ENCODE measurements at places on chromosomes 7 and 10. TPM values are rescaled to one million over a fixed set of nuclear protein-coding genes. Genes with fewer than 3 reads are reported as not detected.

Gene TFPI2
- 6.2 TPM for polyA plus RNA-seq

Gene CYP26C1
- 0.06 TPM for polyA plus RNA-seq

Gene FAM53B
- 31.2 TPM for polyA plus RNA-seq

Gene ZNF467
- polyA plus RNA-seq: 17.5 TPM

Gene SPDYE1
- polyA plus RNA-seq: 4.1 TPM

Gene EN2
- polyA plus RNA-seq: 0.06 TPM

Gene SEPTIN7
- polyA plus RNA-seq: 600 TPM

Gene ITGA8
- 5.2 TPM for polyA plus RNA-seq

- no peak for DNase-seq
These were observed 106.6 kb downstream of the ADAM22 start for GRCh38 chr7:88040694-88041093.

DNA sequence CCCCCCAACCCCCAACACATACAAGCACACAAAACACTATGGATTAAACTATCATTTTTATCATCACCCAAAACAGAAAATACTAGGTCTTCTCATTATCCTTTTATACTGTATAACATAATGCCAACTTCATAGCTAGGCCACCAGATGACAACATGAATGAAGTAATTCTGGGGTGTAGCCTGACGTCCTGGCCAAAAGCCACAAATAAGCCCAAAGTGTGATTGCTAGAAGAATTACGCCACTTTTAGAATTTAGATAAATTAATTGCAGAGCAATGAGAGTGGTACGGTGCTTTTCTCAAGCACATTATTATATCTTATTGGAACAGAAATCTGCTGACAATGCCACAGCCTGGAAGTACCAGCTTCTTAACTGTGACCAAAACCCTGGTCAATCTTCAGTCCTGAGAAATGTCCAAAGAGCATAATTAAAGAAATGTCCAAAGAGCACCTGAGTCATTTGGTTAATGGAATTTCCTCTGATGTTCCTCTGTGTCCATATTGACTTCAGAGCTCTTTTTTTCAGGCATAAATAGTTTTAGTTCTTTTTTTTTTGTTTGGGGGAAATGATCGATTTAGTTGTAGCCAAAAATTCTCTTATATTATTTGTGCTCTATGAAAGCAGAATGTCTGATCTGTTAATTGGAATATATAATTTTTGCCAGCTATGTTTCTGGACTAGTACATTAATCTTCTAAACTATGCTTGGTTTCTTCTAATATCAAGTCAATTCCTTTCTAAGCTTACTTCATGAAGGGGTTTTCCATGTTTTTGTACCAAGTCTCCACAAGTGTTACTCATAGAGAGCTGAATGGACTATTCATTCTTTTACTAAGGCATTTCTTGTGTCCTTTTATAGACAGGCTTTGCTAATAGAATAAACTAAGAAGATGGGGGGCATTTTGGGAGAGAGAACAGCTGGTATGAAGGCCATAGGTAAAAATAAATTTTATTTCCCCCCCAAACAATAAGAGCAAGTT is 233.4 kb upstream of the SLC26A5 start:
- DNase-seq: no peak

GRCh38 chr7:79504607-79505389 is 51.3 kb upstream of the MAGI2 start:
- no peak for DNase-seq

DNA sequence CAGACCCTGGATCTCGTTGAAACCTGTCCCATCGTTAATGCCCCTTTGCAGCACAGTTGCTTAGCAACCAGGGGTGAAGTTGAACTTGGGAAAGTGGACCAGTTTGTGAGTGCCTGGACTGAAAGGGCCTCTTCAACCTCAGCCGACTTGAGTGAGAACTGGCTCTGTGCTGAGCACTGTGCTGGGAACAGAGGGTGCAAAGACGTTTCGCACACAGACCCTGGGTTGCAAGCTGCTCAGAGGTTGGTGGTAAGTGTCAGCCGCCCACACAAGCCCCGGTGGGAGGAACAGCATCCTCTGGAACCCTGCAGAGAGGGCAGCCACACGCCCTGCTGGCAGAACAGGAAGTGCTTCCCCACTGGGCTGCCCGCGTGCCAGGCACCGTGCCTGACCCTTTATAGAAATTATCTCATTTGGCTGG is 89.2 kb downstream of the CARD11 start:
- no peak for DNase-seq

GRCh38 chr10:62856021-62856420 is 39.9 kb upstream of the EGR2 start:
- no peak for DNase-seq

DNA sequence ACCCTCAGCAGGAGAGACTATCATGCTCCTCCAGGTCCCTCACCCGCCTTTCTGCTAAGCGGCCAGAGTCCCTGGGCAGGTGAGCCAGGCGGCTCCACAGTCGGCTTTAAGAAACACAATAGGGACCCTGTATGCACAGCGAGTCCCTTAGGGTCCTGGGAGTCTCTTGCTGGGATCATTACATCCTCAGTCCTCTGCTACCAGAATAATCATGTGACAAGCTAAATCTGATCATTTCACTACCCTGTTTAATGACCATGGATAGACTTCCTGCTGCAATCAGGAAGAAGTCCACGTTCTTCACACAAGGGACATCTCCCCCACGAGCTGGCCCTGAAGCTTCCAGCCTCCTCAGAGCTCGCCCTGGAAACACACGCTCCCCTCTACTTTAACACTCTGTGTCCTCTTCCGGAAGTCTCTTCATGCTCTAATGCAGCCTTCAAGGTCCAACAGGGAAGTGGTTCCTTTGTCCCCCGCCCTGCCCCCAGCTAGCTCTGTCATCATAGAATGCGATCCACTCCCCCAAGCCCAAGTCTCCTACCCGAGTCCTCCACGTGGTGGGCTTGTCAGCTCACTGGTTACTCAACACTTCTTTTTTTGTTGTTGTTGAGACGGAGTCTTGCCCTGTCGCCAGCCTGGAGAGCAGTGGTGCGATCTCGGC is 101.5 kb downstream of the RNF216 start:
- DNase-seq: no peak

DNA sequence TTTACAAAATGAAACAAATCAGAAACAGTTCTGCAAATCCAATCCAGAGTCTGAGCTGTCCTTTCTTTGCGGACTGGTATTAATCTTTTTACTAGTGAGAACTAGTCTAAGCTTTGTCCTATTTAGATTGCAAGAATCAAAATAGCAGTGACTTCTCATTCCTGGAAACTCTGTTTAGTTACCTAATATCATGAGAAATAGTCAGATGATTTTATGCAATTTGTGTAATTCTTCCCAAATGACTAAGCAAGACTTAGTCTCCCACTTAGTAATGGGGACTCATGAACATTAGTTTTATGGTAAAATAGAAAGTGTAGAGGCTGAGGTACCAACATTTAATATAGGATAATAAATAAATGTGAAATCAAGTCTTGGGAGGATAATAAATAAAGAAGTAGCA is 341.3 kb downstream of the DNAJB9 start:
- no peak for DNase-seq

DNA sequence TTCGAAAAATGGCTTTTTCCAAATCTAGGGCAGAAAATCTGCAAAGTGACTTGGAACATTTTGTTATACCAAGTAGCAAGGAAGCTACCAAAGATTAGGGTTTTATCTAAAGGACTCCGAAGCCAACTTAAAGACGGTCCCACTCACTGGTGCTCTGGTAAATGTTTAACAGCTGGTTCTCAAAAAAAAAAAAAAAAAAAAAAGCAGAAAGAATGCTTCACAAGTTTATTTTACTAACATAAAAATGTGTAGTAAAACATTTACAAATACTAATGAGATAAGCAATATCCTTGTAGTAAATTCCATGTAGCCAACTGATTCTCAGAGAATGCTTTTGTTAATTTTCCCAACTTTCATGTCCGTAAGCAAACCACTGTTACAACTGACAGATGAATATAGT is 38.4 kb downstream of the TAF3 start:
- no peak for DNase-seq

- no peak for DNase-seq
These were observed 25.6 kb downstream of the TAS2R41 start for GRCh38 chr7:143503261-143503660.

DNA sequence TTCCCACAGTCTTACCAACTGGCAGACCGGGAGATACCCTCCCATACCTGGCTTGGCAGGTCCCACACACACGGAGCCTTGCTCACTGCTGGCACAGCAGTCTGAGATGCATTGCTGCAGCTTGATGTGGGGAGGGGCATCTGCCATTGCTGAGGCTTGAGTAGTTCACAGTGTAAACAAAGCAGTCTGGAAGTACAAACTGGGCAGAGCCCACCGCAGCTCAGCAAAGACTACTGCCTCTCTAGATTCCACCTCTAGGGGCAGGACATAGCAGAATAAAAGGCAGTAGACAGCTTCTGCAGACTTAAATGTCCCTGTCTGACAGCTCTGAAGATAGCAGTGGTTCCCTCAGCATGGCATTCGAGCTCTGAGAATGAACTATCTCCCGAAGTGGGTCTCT is 69.6 kb upstream of the RELN start:
- DNase-seq: no peak

DNA sequence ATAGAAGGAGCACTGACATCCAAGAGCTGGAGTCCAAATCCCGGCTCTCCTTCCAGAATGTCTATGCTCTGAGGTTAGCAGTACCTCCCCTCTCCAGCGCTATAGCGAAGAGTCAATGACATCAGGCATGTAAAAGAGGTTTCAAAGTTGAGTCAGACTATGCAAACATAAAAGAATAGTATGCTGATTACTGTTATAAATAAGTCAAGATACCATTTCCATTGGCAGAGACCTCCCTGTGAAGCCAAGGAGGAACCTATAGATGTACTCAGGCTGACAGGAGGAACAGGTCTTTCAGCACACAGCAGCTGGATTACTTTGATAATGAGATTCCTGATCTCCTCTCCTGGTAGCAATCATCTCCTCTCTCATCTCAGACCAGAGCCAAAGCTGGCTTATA is 103.9 kb upstream of the EFCAB10 start:
- no peak for DNase-seq

GRCh38 chr10:126373972-126374371 is 14.3 kb downstream of the ADAM12 start:
- no peak for DNase-seq

- no peak for DNase-seq
These were observed 907.8 kb downstream of the GATA3 start for GRCh38 chr10:8962249-8962648.

GRCh38 chr10:50607356-50607925 is 16.3 kb downstream of the SGMS1 start:
- DNase-seq: no peak

DNA sequence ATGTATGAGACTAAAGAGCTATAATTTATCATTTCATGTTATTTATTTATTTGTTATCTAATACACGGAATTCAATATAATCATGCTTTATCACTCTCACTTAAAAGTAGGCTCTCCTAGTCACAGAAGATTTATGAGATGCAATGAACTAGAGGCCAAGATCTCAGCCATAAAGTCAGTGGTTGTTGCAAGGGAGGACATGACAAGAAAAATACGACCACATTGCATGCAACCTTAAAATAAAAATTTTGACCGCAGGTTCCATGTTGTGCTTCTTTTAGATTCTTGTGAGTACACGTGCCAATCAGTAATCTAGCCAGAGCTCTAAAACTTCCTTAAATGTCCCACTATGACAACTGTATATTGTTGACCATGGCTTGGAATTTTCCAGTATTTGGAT is 75.9 kb upstream of the SP8 start:
- no peak for DNase-seq

DNA sequence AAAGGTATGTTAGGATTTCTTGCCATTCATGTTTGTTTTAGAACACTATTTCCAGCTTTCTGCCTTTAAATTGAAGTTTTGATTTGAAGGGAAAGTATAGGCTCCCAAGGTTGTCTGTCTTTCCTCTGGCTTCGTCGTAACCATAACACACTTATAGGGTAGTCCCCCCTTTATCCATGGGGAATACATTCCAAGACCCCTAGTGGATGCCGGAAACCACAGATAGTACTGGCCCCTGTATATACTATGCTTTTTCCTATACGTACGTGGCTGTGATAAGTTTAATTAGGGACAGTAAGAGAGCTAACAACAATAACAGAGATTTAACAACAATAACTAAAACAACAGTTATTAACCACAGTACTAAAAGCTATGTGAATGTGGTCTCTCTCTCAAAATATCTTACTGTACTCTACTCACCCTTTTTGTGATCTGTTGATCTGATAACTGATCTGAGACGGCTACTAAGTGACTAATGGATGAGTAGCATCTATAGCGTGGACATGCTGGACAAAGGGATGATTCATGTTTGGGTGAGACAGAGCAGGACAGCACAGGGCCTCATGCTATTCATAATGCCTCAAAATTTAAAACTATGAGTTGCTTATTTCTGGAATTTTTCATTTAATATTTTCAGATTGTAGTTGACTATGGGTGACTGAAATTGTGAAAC is 273.1 kb downstream of the AUTS2 start:
- no peak for DNase-seq

DNA sequence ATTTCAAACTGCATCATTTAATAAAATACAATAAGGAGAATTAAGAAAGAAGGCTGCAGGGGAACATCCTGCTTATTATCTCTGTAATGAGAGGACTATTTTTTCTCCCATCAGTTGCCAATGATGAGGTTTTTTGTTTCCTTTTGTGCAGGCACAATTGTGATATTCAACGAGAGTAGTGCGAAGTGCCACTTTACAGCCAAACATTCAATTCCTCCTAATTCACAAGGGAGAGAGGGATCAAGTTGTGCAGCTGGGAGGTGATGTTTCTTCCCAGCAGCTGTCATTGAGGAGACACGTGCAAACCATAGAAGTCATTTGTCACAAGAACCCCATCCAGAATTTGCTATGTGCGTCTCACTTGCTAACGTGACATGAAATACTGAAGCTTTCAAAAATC is 81.6 kb upstream of the ICA1 start:
- DNase-seq: no peak

DNA sequence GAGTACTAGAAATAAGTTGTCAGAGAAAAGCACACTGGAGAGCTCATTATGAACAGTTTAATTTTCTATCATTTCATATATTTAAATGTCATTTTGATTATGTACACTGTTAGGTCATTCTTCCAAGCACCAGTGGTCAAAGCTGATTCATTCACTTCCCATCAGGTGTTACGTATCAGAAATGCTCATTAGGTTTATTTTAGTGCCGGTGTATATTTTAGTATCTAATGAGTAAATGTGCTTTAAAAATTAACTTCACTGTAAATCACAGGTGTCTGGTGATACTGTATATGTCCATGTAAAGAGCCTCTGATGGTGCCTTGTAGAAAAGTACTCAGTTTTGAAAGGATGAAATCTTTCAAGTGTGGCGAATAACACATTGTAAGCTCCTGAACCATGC is 3.5 kb downstream of the DMTF1 start:
- no peak for DNase-seq

GRCh38 chr10:114957122-114957521 is 19.1 kb downstream of the TRUB1 start:
- no peak for DNase-seq

All from spinal cord (tissue), 10 donors.